RWPE1 (cell line): ENCODE measurements at places on chromosomes 7 and 10.

- DNase-seq, result no peak
Observed at GRCh38 chr7:149071641-149072437, 18.7 kb downstream of the ZNF786 start.

DNA sequence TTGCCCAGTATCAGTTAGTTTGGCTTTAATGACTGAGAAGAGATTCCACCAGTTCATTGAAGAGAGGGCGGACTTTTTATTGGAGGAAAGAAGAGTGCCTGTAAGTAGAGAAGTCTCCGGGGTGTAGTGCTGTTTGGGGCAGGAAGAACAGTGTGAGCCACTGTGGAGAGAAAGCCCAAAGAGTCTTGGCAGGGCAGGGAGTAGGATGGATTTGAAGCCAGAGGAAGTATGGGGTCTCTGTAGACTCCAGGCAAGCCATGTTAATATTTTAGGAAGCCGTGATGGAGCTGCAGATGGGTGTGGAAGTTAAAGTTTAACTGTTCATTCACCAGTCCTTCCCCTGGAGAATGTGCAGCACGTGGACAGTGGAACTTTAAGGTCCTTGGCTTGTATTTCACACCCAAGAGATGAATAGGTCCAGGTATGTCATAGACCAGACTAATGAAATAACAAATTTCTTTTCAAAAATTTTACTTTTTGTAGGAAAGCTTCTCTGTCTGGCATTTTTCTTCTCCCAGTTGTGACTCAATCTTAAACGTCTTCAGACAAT, 54.1 kb downstream of the TCF7L2 start:
- no peak for DNase-seq

- no peak for DNase-seq
Observed at GRCh38 chr7:91655656-91656055, 224.8 kb downstream of the MTERF1 start.

- DNase-seq, result no peak
Observed at GRCh38 chr7:81516898-81517297, 252.9 kb downstream of the HGF start.

DNA sequence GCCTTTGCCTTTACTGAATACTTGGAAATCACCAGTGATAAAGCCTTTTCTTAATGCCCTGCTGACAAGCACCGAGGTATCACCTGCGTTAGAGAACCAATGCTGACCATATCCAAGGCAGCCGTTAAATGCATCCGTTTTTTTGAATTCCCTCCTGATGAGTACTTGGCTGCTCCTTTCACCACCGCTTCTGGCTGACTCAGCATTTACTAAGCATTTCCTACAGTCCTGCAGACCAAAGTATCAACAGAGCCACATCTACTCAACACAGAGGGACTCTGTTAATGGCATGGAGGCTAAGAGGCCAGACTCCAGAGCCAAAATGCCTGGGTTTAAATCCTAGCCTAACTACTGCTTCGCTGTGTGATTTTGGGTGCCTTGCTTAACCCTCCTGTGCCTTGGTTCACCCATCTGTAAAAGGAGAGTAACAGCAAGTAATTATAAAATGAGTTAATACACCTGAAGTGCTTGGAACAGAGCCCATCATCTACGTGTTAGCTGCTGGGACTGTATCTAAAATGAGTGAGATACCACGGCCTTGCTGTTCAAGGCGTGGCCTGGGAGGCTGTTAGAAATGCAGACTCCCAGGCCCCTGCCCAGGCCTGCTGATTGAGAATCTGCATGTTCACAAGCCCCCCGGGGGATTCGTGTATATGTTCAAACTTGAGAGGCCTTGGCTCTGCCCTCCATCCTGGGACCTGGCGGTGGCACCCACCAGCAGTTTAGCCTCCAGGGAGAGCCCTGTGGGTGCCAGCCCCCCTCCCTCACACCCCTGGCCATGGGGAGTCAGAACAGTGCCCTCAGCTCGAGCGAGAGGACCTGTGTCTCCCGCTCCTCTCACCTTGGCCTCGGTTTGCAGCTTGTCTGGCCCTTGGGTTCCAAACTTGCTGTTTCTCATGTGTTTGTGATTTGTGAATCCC, 30.8 kb upstream of the EFCAB10 start:
- no peak for DNase-seq

DNA sequence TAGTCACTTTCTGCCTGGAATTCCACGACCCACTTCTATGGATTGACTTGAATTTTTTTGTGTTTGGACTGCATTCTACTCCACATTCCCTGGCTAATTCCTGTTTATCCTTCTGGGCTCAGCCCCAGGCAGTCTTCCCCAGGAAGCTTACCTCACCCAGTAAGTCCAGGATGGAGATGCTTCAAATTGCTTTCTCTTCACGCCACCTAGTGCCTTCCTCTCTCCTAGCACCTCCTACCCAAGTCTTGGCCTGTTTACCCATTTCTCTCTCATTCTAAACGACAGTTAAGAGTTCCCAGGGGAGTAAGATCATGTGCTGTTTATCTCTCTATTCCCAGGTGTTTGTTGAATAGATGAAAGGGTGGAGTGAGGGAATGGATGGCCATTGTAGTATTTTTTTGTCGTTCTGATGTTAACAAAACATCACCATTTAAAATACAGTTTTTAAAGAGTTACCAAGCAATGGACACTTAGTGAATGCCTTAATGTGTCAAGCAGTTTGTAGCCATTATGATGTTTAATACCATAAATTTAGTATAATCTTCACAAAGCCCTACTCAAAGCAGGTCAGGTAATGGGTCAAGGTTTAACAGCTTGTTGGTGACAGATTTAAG, 45.5 kb upstream of the TARP start:
- DNase-seq, result peak; percentile 60

GRCh38 chr10:58653139-58653538, 140.5 kb downstream of the BICC1 start:
- DNase-seq, result no peak

- no peak for DNase-seq
Observed at GRCh38 chr10:133257489-133258065, 19.1 kb downstream of the ADAM8 start.

- no peak for DNase-seq
Observed at GRCh38 chr7:46841248-46841647, 740.7 kb downstream of the TNS3 start.

DNA sequence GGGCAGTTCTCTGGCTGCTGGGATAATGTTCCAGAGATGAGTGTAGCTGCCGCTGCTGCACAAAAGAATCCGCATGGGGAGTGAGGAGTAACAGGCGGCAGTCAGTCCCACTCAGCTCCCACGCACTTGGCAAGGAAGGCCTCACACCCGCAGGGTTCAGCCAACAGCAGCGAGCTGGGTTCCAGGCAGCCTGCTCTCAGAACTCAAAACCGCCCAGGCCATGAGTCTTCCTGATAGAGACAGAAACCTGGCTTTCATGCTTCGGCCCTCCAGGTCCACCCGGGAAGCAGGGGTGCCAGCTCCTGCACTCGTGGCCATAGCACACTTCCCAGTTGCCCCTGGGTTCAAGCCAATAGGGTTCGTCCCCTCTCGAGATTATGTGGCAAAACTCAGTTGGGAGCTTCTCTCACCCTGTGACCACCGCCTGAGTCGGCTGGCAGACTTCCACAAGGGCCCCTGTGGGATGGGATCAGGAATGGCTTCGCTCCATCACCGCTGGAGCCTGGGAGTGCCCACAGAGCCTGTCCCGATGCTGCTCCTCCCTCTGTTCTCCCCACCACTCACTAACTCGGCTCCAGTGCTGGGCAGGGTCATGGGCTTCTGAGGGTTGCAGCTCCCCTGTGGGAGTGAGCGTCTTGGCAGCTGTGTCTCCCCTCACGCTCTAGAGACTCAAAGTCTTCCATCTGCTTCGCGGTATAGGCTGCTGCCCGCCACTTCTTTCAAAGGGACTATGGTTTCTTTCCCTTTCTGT, 20.6 kb downstream of the CLRN3 start:
- DNase-seq, result no peak

DNA sequence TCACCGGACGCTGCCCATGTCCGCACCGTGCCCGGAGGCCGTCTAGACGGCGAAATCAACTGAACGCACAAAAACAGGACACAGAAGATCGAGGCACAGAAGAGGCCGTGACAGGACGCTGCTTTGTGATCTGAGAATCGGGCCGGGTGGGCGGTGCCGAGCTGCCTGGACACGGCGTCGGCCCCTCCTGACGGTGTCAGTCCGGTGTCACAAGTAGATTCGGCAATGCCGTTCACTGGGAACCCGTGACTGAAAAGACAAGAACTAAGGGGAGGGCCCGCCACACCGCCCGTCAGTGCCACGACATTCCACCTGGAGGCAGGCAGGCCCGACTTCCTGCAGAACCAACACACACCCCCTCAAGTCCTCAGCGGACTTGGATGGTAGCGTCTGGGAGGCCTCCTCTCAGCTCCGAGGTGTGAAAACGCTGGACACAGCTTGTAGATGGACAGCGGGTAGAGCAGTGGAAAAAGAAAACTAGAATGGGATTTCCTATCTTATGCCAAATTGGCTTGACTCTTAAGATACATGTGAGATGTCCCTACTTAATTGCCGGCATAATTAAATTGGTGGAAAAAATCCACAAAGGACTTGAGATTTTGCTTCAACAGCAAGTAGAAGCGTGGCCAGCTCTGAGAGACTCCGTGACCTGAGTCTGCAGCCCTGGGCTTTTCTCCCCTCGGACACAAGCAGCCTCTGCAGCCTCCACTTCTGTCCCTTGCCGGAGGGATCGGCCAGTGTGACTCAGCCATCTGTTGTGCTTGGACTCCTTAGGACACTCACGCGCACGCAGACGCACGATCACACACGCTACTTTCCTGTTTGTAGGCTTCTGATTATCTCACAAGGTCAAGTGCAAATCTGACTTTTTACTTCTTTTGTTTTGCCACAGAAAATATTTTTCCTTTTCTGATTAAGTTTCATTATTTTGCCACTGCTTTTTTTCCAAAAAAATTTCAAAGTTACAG, 269.0 kb downstream of the DIP2C start:
- no peak for DNase-seq

GRCh38 chr10:7756360-7756992, 31.3 kb downstream of the KIN start:
- DNase-seq, result no peak

GRCh38 chr10:58385784-58386112, 538 bp downstream of the TFAM start:
- peak; percentile 49 for DNase-seq

DNA sequence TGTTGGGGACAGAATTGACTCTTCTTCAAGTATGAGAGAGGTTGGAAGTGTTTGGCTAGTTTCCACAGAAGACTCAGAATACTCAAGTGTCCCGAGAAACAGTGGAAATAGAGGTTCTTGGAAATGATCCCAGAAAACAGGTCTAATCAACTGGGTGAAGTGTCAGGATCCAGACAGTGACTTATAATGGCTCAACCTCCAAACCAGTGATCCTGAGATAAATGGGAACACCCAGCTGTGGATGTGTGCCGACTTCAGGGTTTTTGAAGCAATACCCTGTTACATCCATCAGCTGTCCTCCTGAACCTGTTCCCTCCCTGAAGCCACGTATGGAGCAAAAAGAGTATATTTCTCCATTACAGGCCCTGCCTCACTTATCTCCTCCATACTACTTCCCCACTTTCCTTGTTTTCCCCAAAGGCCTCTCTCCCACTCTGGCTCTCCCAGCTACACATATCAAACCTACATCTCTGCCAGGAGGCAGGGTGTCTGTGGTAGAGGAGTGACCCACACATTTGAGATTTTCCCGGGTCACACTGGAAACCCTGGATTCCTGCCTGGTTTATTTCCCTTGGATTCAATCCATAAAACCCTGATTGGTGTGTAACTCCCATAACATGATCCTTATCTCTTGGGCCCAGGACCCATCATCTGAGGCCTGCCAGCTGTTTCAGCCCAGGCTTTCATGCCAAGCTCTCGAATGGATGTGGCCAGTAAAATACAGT, 17.6 kb upstream of the ELOVL3 start:
- DNase-seq, result no peak

GRCh38 chr10:77080361-77081027, 557.1 kb downstream of the KCNMA1 start:
- DNase-seq, result no peak

DNA sequence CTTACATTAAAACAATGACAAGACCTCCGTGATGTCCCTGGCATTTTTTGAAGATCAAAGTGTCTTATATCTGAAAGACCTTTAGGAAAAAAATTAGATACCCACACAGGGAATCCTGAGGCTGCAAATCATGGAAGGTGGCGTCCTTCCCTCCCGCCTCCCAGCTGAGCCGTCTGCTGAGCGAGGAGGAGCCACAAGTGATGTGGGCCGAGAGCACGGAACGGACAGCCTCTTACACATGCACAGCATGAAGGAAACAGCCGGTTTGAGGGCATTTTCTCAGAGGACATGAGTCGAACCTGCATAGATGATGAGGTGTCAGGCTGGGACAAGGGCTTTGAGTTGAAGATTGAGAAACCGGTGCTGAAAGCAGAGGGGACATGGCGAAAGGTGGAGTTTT, 163.3 kb downstream of the ADARB2 start:
- no peak for DNase-seq

DNA sequence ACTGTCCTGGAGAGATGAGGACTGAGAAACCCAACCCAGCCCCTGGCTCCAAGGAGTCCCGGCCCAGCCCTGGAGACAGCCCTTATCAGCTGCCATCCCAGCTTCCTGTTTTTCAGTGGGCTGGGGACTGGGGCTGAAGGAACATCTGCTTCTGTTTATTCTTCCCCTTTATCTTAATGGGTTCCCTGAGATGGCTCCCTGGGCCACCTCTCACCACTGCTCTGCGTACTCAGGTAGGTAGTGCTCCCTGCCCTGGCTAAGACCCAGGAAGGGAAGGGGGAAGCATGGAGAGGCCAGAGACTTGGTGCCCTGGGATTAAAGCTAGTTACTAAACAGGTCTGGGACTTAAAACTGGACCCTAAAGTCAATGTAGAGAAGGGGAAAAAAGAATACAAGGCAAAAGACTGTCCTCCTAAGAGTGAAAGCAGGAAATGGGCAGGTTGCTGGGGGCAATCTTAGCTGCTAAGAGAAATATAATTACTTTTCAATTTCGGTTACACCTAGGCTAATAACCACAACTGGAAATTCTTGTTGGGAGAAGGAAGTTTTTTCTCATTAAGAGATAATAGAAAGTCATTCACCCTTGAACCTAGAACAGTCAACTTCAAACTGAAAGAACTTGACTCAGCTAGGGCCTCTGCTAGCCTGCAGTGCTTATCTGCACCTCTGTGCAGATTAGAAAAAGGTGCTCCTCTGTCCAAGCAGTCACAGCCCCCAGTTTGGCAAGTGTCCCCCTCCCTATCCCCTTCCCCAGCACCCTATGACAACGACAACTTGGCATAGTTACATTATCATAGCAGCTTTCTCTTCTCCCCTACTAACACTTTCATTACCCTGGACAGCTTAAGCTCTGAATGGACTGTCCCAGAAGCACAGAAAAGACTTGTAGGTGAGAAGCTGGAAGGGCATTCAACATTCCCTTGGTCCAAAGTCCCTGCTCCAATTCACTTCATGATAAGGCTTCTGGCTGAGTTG, 65.6 kb upstream of the KDM7A start:
- DNase-seq, result no peak

DNA sequence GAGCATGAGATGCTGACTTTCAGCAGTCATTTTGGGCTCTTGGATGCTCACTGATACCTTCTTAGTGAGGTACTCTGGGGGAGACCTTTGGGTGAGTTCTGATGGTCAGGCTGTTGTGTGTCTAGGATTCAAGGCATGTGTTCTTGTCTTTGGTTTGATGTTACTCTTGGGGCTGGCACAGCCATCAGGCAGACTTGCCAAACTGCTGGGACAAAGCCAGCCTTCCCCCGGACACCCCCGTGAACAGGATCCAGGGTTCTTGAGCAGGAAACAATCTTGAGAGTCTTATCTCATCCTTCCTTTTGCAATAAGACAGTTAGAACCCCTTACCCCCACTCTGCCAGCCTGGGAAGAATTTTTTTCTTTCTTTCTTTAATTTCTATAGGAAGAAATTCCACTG, 42.2 kb downstream of the SUFU start:
- no peak for DNase-seq
